ENCODE measurements at places on chromosomes 4 and X.

GRCh38 chr4:96262057-96262456 is 422.2 kb downstream of the PDHA2 start:
- no peak for DNase-seq

- DNase-seq: no peak
These were observed 259.1 kb upstream of the SLIT2 start for GRCh38 chr4:19992471-19993093.

- DNase-seq: no peak
These were observed 115.4 kb upstream of the NUDT6 start for GRCh38 chr4:123037804-123038203.

GRCh38 chrX:130885996-130886395 is 17.0 kb downstream of the ENOX2 start:
- no peak for DNase-seq

GRCh38 chr4:38179690-38180377 is 219.6 kb downstream of the PTTG2 start:
- peak; percentile 82 for DNase-seq

DNA sequence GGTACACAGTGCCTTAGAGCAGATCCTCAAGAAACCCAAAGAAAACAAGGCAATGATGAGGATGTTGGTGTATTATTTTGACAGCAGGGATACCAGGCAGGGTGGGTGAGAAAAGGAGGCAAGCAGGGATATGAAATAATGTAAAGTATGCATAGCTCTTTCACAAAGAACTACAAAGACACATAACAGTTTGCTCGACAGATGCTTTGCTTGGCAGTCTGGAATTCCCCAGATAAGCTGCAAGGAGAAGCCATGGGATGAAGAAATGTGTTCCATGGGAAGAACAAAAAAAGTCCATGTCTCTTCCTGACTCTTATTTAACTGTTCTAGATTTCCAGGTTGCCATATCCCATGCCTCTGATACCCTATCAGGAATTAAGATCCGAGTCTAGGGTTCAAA is 75.4 kb downstream of the FAM13A start:
- no peak for DNase-seq

DNA sequence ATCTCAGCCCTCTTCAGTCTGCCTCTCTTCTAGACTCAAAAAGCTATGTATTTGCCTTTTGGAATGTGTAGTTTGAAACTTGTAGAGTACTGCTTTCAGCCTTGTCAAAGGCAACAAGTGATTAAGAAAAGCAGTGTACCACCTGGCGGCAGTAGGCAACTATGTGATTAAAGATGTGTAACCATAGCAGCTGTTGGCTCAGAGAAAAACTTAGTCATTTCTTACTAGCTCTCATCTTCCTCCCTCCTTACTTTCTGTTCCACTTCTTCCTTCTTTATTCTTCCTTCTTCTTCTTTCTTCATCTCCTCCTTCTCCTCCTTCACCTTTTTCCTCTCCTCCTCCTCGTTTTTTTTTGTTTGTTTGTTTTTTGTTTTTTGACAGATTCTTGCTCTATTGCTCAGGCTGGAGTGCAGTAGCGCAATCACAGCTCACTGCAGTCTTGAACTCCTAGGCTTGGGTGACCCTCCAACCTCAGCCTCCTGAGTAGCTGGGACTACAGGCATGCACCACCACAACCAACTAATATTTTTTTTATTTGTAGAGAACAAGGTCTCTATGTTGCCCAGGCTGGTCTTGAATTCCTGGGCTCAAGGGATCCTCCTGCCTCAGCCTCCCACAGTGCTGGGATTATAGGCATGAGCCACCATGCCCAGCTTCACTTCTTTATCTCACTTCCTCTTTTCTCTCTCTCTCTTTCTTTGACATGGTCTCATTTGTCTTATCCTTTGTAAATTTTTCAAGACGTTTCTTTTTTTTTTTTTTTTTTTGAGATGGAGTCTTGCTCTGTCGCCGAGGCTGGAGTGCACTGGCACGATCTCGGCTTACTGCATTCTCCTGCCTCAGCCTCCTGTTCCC is 32.6 kb downstream of the ABHD18 start:
- no peak for DNase-seq

- no peak for DNase-seq
These were observed 843 bp downstream of the RPL34 start for GRCh38 chr4:108620933-108621905.

DNA sequence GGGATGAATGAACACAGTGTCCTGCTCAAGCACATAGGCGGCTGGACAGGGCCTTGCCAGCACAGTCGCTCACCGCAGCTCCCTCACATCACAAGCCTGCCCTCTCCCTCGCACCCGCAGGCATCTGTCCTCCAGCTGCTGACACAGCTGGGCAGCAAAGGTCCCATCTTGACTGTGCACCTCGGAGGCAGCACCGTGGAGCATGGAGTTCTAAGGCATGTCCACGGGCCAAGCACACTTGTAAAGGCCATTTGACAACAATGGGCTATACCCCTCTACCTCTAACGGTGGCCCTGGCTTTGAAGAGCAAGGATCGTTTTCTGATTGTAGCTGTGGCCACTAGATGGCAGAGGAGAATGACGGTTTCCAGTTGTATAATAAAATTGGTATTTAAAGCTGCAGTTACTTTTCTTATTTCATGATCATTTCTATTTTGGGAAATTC is 53.8 kb downstream of the APLN start:
- DNase-seq: no peak

DNA sequence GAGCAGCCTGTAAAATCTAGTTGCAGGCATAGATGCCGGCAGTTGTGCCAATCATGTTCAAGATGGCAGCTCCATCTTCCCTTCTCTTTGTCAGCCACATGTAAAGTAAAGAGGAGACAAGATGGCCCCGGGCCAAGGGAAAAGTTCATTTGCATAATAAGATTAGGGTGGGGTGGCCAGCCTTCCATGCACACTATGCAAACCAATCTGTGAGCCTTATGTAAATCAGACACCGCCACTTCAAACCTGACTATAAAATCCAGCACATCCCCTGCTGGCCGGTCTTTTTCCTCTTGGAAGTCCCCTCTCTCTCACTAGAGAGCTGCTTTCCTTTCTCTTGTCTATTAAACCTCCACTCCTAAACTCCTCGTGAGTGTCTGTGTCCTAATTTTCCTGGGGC is 78.9 kb upstream of the CBR4 start:
- no peak for DNase-seq

DNA sequence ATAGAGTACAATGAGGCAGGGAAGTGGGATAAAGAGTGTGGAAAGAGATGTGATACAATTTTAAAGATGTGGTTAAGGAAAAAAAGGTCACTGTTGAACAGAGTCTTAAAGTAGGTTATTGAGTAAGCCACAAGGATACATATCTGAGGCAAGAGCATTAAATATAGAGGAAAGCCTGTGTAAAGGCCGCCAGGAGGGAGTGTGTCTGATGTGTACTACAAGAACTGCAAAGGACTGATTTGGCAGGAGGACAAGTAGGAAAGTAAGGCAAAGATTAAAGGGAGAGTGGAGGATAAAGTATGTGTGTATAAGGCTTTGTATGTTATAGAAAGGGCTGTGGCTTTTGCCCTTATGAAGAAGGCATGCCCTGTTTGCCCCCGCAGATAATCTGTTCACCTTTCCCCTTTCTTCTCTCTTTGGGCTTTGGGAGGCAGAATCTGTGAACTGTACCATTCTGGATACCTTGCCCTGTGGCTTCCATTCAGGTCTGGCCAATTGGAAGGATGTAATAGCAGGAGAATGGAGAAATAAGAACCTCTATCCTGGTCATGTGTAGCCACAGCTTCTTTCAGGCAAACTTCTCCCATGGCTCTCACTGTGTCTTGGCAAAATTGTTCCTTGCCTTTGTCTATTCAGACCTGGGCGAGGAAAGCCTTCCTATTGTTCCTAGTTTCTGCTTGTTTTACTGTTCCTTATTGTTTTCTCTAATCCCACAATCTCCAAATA is 68.9 kb upstream of the FAM47B start:
- DNase-seq: no peak

- no peak for DNase-seq
These were observed 375.3 kb downstream of the IDS start for GRCh38 chrX:149129767-149130166.

DNA sequence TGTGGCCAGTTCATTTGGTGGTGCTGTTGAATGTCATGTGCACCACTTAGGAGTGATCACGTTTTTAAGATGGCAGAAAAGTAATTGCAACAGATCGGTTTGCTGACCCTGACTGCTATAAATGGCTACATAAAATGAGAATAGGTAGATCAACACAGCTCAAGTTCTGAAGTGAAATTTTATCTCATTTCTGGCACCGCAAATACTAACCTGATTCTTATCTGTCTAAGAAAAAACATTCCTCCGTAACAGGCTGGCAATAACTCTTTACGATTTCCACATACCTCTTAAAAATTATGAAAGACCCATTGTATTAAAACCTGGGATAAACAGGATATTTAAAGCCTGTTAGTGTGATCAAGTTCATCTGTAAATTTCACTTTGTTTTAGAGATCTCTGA is 387.5 kb downstream of the PDGFC start:
- peak; percentile 8 for DNase-seq

DNA sequence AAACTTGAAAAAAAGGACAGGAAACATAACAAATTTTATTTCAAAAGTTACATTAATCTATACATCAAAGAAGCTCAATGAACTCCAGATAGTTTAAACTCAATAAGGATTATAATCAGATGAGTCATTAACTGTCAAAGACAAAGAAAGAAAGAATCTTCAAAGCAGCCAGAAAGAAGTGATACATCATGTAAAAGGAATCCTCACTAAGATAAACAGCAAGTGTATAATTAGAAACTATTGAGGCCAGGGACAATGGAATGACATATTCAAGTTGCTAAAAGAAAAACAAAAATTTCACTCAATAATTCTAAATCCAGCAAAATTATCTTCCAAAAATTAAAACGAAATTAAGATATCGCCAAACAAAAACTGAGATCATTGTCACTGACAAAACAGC is 161.6 kb upstream of the NWD2 start:
- no peak for DNase-seq

GRCh38 chr4:90215286-90215685 is 88.1 kb downstream of the CCSER1 start:
- peak; percentile 67 for DNase-seq

GRCh38 chr4:157096439-157096838 is 20.5 kb downstream of the GLRB start:
- no peak for DNase-seq

- DNase-seq: peak; percentile 53
These were observed 50.8 kb upstream of the SETD7 start for GRCh38 chr4:139606579-139607501.

- no peak for DNase-seq
These were observed 37.8 kb downstream of the SH3KBP1 start for GRCh38 chrX:19849464-19850080.

GRCh38 chr4:13236485-13236884 is 247.7 kb downstream of the RAB28 start:
- no peak for DNase-seq

GRCh38 chr4:164462471-164462870 is 291.5 kb upstream of the SMIM31 start:
- no peak for DNase-seq

DNA sequence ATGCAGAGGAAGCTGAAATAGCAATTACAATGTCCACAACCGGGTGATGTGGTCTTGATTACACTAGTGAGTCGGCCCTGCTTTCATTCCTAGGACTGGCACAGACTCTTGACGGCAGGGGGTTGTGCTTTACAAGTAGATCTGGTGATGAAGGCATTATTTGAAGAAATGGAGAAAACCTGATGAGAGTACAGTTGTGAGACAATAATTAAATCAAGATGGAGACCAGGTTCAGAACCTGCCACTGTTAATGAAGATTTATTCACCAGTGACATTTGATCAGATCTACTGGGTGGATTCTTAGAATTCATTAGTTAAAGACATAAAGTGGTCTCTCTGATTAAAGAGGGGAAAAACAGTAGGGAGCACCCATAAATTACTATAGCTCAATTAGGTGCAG is 747.2 kb downstream of the STPG2 start:
- DNase-seq: no peak

GRCh38 chr4:163251204-163251603 is 81.2 kb downstream of the NPY1R start:
- DNase-seq: no peak

DNA sequence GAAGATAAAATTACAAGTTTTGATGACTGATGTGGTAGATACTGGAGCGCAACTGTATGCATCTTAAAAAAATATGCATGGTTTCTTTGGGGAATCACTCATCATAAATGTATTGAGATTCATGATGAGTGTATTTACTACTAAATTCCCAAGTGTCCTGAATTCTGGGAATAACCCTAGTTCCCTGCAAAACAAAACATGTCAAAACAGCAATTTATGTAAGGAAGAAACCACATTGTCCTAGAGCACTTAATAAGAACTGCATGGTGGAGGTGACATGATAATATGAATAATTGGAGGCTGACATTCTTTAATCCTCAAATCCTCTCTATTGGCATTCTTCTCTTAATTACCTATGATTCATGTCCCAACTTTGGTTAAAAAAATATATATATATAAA is 1804.7 kb downstream of the STIM2 start:
- DNase-seq: no peak

DNA sequence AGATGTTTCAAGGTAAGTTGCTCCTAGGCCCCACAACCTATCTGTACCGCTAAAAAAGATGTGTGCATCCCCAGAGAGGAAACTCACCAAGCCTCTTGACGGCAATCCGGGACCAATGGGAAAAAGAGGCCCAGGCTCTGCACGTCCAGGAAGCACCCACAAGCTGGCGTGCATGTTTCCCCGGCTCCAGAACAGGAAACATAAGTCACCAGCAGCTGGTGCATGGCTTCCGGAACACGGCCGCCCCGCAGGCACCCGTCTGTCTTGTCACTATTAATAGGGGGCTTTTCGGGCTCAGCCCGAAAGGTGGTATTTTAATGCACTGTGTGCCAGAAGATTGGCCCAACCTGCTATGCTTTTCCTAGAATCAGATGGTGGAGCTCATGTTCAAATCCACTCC is 22.2 kb downstream of the CRMP1 start:
- DNase-seq: no peak

- no peak for DNase-seq
These were observed 18.1 kb downstream of the SOWAHB start for GRCh38 chr4:76879731-76880364.

DNA sequence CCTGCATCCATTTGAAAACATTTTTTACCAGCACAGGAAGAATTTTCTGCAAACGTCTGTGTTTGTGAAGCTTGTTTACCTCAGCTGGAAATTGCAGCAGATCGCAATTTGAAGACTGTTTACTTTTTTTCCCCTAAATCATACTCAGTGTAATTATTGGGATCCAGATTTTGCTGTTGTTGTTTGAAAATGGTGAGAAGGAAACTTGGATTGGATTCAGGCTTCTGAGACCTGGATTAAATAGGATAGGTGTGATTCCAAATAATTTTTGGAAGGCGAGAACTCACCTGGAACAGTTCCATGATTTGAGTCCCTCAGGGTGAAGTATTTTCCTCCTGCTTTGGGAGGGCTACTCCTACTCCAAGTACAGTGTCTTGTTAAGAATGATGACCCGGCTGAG is 279.8 kb downstream of the STIM2 start:
- DNase-seq: no peak

DNA sequence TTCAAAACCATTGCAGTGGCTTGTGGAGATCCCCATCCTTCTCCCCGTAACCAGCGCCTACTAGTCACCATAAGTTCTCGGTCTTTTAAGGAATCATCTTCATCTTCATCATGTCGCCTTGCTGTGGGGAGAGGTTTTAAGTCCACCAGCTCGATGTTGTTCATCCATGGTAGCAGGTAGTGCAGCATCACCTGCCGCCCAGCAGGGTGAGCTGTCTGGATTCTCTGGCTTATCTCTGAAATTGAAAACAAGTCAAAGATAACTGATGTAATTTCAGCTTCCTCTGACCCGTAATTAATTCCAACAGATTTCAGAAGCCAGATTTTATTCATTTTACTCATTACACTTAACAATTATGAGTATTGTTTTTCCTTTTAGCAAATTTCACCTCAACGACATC is 67.4 kb downstream of the ZAR1 start:
- no peak for DNase-seq

Data from PC-9 (cell line).